GM23338 (cell line): ENCODE measurements at places on chromosomes 5 and 9.
A peak's percentile ranks its signal among the peaks of the same experiment; 100 is the strongest.

DNA sequence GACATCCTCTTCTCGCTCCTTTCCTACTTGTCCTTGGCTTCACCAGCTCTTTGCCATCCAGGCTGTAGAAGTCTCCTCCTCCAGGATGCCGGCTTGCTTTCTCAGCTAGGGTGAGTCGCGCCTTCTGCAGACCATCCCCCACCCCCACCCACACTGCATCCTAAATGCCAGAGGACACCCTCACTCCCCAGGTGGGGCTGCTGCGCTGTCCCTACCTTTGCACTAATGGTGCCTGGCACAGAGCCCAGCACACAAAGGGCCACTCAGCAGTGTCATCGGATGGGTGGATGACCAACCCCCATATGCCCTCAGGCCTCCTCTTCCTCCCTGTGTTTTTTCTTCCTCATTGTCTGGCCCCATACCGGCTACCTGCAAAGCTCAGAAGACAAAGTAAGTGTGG lies 14.8 kb downstream of the IL9 start:
- DNase-seq, result no peak
- no peak overlapping the region for H3K27ac ChIP-seq
- no peak overlapping the region for H3K4me3 ChIP-seq
- H3K36me3 ChIP-seq, result no peaks in the 10 kb centered on the region
- H3K4me1 ChIP-seq, result 0 out of 2 replicates have a peak, but pooled peaks cover 5% of the 10 kb centered on the region

DNA sequence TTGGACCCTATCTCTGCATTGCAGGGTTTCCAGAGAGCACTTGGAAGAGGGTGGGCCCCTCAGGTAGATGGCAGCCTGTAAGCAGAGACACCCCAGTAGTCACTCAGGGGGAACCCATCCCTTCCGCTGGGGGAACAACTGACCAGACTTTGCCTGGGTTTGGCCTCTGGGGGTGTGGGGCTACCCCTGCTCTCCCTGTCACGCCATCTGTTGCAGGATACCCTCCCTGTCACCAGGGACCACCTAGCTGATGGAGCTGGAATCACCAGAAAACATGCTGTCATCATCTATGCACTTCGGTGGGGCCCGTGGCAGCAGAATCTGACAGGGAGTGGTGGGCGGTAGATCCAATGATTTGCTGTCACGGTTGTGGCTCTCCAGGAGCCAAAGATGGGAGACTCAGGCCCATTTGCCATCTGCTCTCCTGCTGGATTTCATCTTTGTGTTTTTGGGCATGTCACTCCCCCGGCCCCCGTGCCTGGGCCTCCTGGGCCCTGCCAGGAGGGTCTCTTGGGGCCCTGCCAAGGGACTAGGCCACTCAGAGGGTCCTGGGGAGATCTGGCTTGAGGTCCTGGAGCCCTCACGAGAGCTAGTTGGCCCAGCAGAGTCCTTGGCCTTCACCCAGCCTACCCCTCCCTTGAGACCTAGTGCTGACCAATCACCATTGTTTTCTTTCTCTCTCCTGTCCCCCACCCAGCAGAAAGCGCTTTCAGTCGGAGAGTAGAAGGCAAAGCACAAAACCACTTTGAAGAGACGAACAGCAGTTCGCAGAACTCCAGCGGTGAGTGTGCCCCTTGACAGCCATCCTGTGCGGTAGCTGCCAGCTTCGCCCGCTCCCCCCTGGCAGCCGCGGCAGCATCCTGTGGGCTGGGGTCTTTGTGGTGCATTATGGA lies 45.9 kb downstream of the AMBP start:
- H3K4me3 ChIP-seq, result no peak overlapping the region
- H3K27me3 ChIP-seq, result no peaks in the 10 kb centered on the region
- H3K4me1 ChIP-seq, result no peaks in the 10 kb centered on the region
- H3K27ac ChIP-seq, result no peak overlapping the region

DNA sequence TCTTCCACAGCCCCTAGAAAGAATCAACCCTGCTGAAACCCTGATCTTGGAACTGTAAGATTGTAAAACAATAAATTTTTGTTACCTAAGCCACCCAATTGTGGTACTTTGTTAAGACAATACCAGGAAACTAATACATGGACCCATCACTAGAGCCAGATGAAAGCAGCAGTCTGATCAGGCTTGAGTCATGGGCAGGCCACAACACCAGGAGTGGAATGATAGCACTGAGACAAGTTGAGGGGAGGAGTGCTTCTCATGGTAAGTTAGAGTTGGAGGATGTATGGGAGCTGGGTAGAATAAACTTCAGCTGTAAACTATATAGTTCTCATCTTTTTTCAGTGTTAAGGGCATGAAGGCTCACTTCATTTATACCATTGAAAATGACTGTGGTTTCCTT lies 164.4 kb upstream of the OR13F1 start:
- no peaks in the 10 kb centered on the region for H3K27me3 ChIP-seq
- H3K4me1 ChIP-seq, result no peaks in the 10 kb centered on the region
- 0 out of 2 replicates have a peak, but pooled peaks cover 4% of the 10 kb centered on the region for H3K36me3 ChIP-seq

DNA sequence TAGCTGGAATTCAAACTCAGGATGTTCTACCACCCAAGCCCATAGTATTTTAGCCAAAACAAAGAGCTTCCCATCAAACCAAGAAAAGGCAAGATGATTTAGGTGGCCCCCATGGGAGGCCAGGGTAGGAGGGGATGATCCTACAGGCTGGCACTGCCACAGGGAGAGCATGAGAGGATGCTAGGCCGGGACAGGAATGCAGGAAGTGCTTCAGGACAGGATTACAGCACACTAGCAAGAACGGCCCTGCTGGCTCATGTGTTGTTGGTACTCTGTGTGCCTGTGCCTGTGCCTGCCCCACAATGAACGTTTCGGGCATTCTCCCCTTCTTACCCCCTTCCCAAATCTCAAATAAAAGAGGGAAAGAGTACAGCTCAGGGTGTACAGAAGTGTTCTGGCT lies 110.7 kb upstream of the TRIM32 start:
- H3K27me3 ChIP-seq, result no peaks in the 10 kb centered on the region
- H3K27ac ChIP-seq, result no peak overlapping the region
- H3K4me1 ChIP-seq, result no peaks in the 10 kb centered on the region
- no peaks in the 10 kb centered on the region for H3K36me3 ChIP-seq
- H3K4me3 ChIP-seq, result no peak overlapping the region
- no peak for DNase-seq

- no peak overlapping the region for H3K27ac ChIP-seq
- H3K4me3 ChIP-seq, result no peak overlapping the region
- H3K4me1 ChIP-seq, result no peaks in the 10 kb centered on the region
- no peak for DNase-seq
Observed at GRCh38 chr5:33457126-33457525, 16.4 kb downstream of the TARS1 start.

DNA sequence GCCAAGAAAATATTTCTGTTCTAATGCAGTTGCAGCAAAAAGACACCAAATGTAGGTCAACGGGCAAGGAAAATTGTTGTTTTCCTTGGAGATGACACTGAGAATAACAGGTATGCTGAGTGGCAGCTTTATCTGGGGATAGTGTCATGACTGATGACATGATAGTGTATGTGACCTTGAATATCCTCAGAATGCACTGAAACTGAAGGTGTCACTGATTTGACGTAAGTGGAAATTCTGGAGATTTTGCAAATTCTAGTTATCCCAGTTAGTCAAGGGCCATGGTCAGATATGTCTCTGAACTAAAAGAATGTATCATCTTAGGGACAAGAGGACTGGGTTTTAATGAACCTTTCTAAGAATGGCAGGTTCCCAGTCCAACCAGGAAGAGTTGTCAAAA lies 138.0 kb upstream of the C9orf72 start:
- H3K4me3 ChIP-seq, result no peak overlapping the region
- H3K27ac ChIP-seq, result no peak overlapping the region
- no peaks in the 10 kb centered on the region for H3K36me3 ChIP-seq
- no peaks in the 10 kb centered on the region for H3K27me3 ChIP-seq
- no peak for DNase-seq

- H3K27ac ChIP-seq, result no peak overlapping the region
- H3K27me3 ChIP-seq, result no peaks in the 10 kb centered on the region
- DNase-seq, result no peak
- H3K36me3 ChIP-seq, result no peaks in the 10 kb centered on the region
- no peaks in the 10 kb centered on the region for H3K4me1 ChIP-seq
- no peak overlapping the region for H3K4me3 ChIP-seq
Observed at GRCh38 chr9:136972335-136972734, 5.0 kb upstream of the PTGDS start.

- no peak overlapping the region for H3K4me3 ChIP-seq
- no peaks in the 10 kb centered on the region for H3K36me3 ChIP-seq
- DNase-seq, result no peak
Observed at GRCh38 chr9:98485706-98486105, 223.0 kb downstream of the GABBR2 start.

DNA sequence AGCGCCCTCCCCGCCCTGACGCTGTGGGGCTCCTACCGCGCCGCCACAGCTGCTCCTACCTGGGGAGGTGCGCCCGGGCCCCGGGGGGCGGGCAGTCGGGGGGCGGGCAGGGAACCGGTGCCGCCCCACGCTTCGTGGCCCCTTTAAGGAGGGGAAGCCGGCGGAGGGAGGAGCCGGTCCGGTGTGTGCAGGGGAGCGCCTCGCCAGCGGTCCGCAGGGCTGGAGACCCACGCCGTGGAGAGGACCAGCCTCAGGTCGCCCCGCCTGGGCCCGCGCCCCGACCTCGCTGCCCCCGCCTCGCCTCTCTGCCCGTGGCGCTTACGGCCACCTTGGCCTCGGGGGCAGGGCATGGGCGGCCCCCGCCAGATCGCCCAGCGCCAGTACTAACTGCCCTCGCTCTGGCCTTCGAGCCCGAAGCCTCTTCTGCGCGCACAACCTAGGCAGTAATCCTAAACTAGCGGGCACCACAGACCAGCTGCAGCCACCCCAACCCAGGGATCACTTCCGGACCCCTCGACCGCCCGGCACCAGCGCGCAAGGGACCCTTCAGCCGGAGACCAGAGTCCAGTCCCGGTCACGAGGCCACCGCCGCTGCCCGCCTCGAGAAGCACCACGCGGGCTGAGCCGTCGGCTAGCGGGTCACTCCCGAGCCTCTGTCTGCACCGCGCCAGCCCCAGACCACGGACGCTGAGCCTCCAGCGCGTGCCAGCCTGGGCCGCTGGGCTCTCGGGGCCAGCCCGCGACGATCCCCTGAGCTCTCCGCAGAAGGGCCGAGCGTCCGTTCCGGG lies at the start of gene FOXE1:
Gene FOXE1, plus strand, starts transcription at position 171 of the 788 bp plus-strand sequence. CDS start 689 bp downstream, outside the sequence.
- peaks cover 41% of the 10 kb centered on the region for H3K4me1 ChIP-seq
- H3K27me3 ChIP-seq, result peaks cover 100% of the 10 kb centered on the region
- H3K36me3 ChIP-seq, result no peaks in the 10 kb centered on the region; the same call in 1 of the 2 replicates
- no peak within 1 kb of the TSS for H3K27ac ChIP-seq
- DNase-seq, result peak; percentile 55
- H3K4me3 ChIP-seq, result peak within 1 kb of the TSS; percentile 62

DNA sequence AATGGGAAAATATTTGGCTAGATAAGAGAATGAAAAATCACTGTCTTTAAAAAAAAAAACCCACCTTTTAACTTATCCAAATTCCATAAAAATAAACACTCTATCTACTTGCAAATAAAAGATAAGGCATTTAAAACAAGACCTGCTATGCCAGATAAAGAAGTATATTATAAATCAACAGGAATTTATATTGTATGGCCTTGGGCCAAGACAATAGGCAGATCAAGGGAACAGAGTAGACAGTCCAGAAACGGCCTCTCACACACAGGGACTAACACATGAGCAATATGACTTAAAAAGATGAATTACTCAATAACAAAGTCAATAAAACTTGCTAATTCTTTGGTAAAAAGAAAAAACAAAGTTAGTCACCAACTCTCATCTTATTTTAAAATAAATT lies 34.7 kb upstream of the ICE1 start:
- H3K36me3 ChIP-seq, result no peaks in the 10 kb centered on the region
- DNase-seq, result no peak
- no peaks in the 10 kb centered on the region for H3K27me3 ChIP-seq
- H3K27ac ChIP-seq, result no peak overlapping the region

- DNase-seq, result no peak
- H3K27ac ChIP-seq, result no peak overlapping the region
- no peaks in the 10 kb centered on the region for H3K27me3 ChIP-seq
- H3K4me3 ChIP-seq, result no peak overlapping the region
Observed at GRCh38 chr5:164175083-164175482, 669.7 kb downstream of the MAT2B start.

DNA sequence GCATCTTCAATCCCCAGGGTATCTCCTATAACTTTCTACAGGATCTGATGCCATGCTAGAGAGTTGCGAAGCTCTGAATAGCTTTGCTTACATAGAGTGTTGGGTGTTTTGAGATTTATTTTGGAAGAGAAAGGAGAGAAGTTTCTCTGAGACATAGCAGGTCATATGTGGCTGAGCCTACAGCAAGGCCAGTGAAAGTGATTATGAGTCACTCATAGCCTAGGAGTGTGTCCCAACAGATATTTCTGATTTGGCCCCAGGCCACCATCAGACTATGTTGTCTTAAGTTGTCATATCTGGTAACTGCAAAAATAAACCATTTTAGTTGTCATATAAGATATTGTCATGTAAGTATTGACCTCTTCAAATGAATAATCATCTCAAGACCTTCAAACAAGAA lies 132.0 kb upstream of the RAI14 start:
- no peak for DNase-seq
- no peak overlapping the region for H3K27ac ChIP-seq
- no peaks in the 10 kb centered on the region for H3K36me3 ChIP-seq
- H3K4me1 ChIP-seq, result peaks cover 9% of the 10 kb centered on the region

GRCh38 chr9:112914524-112914923 lies 23.8 kb upstream of the SLC46A2 start:
- H3K27me3 ChIP-seq, result peaks cover 22% of the 10 kb centered on the region
- no peak overlapping the region for H3K4me3 ChIP-seq
- H3K4me1 ChIP-seq, result no peaks in the 10 kb centered on the region
- DNase-seq, result no peak
- no peak overlapping the region for H3K27ac ChIP-seq
- no peaks in the 10 kb centered on the region for H3K36me3 ChIP-seq

- no peaks in the 10 kb centered on the region for H3K4me1 ChIP-seq
- H3K27me3 ChIP-seq, result no peaks in the 10 kb centered on the region
- no peak overlapping the region for H3K4me3 ChIP-seq
- H3K36me3 ChIP-seq, result no peaks in the 10 kb centered on the region
- DNase-seq, result no peak
- H3K27ac ChIP-seq, result no peak overlapping the region
Observed at GRCh38 chr5:66426259-66427138, 169.7 kb upstream of the MAST4 start.

DNA sequence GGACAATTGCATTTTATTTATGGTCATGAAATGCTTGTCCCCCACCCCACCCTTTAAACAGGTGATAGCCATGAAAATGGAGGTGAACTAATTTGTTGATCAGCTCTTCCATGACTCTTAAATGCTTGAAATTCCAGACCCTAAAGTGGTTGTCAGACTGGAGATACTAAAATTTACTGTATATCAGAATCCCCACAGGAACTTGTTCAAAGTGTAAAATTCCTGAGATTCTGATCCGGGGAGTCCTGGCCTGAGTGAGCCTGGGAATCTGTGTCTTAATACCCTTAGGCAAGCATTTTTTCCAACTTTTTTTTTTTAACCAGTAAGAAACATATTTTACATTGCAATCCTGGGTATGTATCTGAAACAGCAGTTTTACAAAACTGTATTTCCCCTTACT lies 4.7 kb downstream of the SKP2 start:
- H3K4me3 ChIP-seq, result no peak overlapping the region
- peaks cover 13% of the 10 kb centered on the region; the same call in 1 of the 2 replicates for H3K36me3 ChIP-seq
- no peaks in the 10 kb centered on the region; the same call in 1 of the 2 replicates for H3K4me1 ChIP-seq
- DNase-seq, result no peak

- peaks cover 24% of the 10 kb centered on the region for H3K27me3 ChIP-seq
- H3K36me3 ChIP-seq, result no peaks in the 10 kb centered on the region
Observed at GRCh38 chr5:53478411-53479044, 1.9 kb upstream of the FST start.

- no peak overlapping the region for H3K4me3 ChIP-seq
- peaks cover 5% of the 10 kb centered on the region; the same call in 1 of the 2 replicates for H3K4me1 ChIP-seq
- H3K27ac ChIP-seq, result no peak overlapping the region
- DNase-seq, result peak; percentile 64
Observed at GRCh38 chr5:1702318-1702717, 97.3 kb downstream of the MRPL36 start.
